ENCODE measurements at places on chromosomes 12 and 14. TPM values are rescaled to one million over a fixed set of nuclear protein-coding genes. Genes with fewer than 3 reads are reported as not detected.

Gene SAMD15
- total RNA-seq, result 0.14 TPM

DNA sequence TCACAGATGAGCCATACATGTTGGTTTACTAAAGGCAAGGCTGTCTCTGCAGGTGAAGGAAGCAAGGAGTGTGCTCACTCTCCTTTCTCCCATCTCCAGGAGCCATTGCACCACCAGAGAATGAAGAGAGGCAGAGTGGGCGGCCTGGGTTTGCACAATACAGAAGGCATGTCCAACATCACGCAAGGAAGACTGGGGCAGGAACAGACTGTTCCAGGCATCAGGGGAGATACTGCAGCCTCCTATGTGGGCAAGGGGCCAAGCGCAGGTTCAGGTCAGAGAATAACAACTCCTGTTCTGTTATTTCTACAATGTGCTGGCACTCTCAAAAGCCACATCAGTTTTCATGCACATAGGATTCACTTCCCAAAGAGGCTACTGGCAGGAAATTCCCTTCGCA, 1.7 kb upstream of the TMEM229B start:
- DNase-seq, result no peak

Gene SYNE3
- 43.4 TPM for total RNA-seq

DNA sequence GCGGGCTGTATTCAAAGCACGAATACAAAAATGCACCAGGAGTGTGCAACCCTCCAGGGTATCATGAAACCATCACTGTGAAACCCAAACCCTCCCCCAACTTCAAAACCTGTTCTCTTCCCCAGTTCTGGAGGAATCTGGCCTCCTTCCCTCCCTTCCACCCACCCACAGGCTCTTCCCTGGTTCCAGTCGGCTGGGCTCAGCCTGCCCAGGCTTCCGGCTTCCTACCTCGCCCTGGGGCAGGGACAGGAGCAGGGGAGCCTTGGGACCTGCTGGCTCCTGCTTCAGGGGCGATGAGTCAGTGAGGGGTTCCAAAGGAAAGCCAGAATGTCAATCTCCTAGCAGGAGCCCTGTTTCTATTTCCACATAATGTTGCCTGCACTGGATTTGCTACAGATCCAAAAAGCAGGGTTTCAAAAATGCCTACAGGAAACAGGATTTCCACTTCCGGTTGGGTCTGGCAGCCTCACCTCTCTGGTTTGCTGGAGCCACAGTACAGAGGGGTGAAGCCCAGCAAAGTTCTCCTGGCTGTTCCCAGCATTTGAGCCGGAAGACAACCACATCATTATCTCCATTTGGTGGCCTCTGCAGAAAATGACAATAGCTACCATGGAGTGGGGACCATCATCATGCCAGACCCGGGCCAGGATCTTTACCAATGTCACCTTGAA, 278.3 kb downstream of the DPF3 start:
- DNase-seq, result no peak

DNA sequence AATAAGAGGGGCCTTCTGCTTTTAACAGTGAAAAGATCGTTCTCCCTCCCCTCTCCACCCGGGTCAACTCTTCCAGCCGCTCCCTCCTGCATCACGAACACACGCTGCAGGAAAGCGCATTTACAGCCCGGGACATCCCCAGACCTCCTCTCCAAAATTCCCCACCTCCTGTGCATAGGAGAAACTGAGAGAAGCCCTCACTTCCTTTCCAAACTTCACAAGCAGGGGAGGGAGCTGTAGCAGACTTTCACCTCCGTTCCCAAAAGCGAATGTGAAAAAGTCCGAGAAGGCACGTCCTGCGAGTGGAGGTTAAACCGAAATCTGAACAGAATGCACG, 513 bp downstream of the BCAT1 start:
- DNase-seq, result no peak

Data from thoracic aorta (tissue), 2 donors.